ENCODE measurements at places on chromosomes 12 and 14.

GRCh38 chr12:118107694-118108093 lies 3.9 kb upstream of the VSIG10 start:
- DNase-seq, result no peak

DNA sequence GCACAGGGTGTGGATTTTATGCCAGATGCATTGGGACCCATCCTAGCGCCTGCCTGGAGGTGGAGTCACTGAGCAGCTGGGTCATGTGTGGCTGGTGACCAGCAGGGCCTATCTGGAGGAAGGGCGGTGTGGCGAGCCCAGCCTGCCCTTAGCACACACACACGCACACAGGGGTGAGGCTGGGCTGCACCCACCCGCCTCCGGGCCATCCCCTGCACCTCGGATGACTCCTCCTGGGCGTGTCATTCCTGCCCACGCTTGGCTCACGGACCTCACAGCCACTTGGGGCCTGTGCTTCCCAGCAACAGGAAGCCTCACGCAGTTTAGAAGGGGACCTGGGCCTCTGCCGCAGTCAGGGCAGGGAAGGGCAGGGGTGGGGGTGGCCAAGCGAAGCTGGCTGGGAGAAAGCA lies 36.2 kb upstream of the FZD10 start:
- no peak for DNase-seq

- DNase-seq, result no peak
These were observed 316.5 kb upstream of the OR4E1 start for GRCh38 chr14:21990116-21990515.

DNA sequence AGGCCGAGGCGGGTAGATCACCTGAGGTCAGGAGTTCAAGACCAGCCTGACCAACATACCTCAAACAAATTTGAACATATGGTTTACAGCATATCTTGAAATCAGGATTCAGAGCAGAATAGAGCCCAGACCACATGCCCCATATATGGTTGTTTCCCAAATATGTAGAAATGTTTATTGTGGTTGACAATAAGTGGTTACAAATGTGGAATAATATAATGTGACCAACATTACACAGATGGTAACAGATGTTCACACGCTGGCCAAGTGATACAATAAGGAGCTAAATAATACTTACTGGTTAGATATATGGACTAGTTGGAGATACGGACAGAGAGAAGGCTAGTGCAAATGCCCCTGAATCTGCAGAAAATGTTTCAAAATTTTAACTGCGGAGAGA lies 85.3 kb downstream of the MAPKAPK5 start:
- DNase-seq, result no peak

- DNase-seq, result no peak
These were observed 223.1 kb downstream of the RAD51B start for GRCh38 chr14:68042586-68043210.

DNA sequence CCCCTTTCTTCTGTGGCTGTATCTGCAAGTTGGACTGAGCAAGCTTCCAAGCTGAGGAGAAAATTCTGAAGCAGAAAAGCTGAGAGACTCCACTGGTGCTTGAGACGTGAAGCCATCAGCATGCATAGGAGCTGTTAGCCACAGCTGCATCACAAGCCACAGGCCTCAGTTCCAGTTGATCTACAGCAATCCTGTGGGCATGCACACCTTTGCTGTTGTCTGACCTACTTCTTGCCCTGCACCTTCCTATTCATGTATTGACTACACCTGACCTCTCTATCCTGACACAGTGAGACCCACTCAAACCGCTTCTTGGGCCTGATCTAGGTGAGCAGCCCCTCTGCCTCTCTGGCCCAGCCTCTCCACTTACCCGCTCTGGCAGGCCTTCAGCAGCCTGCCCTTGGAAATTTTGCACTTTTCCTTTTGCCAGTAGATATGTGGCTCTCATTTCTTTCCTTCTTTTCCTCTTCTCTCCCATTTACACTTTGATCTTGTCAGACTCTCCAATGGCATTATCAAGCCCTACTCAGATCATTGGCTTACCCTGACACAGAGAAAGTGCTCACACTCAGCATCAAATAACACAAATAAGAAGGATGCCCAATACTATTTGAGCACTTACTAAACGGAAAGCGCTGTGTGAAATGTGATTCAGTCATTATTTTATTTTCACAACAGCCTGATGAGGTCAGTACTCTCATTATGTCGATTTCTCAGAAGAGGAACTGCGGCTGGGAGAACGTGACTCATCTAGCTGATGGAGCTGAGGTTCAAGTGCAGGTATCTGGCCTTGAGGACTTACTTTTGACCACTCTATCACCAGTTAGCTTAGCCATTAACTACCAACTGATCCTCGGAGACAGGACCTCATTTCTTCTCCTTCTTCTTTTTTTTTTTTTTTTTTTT lies 21.9 kb upstream of the PTGR2 start:
- no peak for DNase-seq

DNA sequence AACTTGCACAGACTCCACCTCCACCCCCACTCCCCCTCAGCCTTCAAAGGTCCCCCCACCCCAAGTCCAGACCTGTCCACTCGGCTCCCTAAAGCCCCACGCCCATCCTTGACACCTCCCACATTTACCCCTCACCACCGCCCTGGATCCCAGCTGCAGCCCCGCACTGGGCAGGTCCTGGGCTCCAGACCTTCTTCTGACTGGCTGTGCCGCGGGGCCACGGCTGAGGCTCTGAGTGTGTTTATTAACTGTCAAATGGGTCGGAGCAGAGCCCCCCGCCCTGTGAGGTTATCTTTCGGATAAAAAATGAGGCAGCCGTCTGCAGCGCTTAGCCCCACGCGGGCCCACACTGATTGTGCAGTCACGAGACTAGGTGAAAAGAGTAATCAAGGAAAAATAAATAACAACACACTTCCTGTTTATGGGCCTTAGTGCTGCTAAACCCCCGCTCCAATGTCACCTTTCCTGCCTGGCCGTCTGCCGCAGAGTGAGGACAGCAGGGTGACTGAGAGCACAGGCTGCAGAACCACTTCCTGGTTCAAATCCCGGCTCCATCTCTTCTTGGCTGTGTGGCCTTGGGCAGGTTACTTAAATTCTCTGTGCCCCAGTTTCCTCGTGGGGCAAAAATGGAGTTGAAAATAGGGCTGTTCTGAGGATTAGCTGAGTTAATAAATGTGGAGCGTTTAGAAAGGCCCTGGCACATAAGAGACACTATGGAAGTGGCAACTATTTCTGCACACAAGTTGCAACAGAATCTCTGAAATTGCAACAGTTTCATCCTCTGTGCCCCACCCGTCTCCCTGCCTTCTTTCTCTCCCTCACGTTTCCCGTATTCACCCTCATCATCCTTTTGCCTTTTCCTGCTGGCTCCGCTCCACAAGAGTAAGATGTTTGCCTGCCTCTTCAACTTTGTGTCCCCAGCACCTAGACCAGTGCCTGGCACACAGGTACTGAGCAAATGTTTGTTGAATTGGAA lies 9.4 kb downstream of the SETD1B start:
- DNase-seq, result no peak

GRCh38 chr12:561908-562593 lies 101.2 kb downstream of the NINJ2 start:
- DNase-seq, result no peak
